ENCODE measurements at places on chromosomes 4 and X.

GRCh38 chr4:174948826-174949225, 30.7 kb downstream of the ADAM29 start:
- no peak for DNase-seq

GRCh38 chrX:18757956-18758932, 50.8 kb downstream of the PPEF1 start:
- no peak for DNase-seq

- no peak for DNase-seq
Measured at GRCh38 chr4:186002853-186003252, 66.1 kb upstream of the TLR3 start.

DNA sequence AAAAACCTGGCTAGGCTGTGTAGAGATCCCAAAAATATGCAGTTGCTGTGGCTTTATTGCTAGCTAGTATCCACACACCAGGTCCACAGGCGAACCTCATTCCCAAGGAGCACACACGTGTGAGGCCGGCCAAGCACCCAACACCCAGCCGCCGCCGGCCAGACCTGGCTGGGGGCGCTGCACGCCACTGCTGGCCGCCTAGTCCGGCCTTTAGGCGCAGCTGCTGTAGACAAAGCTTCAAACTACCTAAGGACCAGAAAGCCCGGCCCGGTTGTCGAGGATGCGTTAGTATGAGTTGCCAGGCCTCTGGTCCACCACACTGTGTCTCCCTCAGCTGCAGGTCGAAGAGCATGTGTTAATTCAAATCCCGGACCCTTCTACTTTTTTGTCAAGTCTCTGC, 3.1 kb downstream of the POU3F4 start:
- DNase-seq = no peak

DNA sequence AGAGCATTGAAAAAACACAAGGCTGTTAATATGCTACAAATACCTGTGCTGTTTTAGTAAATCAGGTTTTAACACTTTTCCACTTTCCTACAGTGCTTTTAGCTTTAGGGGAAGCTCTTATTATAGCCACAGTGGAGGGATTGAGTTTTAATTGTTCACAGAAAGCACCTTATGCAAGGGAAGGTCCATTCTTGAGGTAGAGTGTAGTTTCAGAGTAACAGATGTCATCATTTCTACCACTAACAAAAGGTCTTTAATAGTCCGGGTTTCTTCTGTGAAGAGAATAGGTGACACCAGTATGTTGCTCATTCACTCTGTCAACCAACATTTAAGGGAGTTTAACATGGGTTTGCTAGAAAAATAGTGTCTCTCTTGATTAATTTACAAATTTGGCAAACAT, 104.4 kb downstream of the STIM2 start:
- DNase-seq = no peak

- DNase-seq = peak; percentile 2
Measured at GRCh38 chr4:169612871-169613859, 782 bp upstream of the NEK1 start.

GRCh38 chr4:120736312-120736711, 186.2 kb downstream of the PRDM5 start:
- no peak for DNase-seq

DNA sequence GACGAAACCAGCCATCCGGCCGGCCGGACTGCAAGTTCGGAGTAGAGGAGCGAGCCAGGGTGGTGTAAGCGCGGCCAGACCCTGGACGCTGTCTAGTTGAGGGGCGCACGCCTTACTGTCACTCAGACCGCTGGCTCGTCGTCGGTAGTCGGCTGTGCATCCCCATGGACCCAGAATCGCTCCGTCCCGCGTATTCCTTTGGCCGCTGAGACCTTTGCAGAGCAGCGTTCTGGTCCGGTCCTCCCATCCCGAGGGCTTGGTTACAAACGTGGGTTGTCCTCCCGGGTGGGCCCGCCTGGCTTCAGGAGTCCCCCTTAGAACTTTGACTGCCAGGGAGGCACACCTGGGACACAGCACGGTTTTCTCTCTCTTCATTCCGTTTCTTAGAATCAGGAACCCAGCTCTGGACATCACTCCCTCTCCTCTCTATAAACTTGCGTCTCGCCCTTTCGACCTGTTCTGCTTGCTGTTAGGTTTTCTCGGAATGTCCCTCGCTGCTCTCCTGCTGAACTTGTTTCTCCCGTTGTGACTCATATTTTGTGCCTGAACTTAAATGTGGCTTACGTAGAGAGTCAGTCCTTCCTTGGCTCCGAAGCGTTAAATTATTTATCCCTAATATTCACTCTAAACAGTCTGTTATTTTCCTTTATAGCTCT, 672 bp downstream of the PGM2 start:
- DNase-seq = no peak

DNA sequence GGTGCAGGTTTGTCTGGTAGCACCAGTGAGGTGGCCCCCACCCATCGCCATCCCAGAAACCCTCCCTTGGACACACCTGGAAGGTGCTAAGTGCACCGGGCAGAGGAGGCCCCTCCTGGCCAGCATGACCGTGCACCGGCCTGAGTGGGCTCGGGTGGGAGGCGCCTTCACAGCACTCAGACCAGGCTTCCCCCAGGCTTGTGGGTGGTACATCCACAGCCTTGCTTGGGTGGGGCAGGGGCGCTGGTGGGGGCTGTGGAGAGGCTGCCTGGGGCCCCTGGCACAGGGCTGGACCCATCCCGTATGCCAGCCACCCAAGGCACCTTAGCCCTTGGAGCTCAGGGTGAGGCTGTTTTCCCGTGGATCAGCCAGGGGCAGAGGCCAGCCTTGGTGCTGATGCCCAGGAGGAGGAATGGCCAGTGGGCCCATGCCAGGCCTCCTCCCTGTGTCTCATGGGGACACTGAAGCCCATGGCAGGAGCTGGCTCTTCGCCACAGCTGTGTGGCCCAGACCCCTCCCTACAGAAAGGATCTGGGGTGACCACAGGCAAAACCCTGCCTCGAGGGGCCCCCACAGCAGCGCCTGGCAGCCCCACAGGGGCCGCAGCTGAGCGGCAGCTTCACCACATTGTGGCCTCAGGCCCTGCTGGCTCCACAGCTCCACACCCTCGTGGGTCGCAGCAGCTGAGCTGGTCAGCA, 21.4 kb downstream of the NKX1-1 start:
- no peak for DNase-seq

- DNase-seq = no peak
Measured at GRCh38 chr4:26482508-26483462, 7.5 kb downstream of the CCKAR start.

- no peak for DNase-seq
Measured at GRCh38 chr4:10733481-10734062, 49.0 kb upstream of the CLNK start.

DNA sequence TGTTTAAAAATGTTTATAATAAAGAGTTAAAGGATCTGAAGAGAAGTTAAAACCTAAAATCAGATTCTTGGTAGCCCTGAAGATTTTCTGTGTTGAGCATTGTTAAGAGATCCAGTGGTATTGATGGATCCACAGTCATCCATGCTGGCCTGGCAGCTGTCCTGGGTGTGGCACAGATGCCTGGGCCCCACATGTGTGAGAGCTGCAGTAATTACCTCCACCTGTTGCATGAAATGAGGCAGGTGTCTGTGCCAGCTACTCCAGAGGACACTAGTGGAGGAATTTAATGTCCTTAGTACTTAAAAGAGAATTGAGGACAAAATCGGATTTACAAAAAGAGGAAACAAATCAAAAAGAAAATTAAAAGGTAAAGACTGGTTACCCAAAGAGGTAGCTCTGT, 44.0 kb downstream of the MGST2 start:
- no peak for DNase-seq

GRCh38 chr4:77044461-77045150, 31.2 kb downstream of the CCNI start:
- no peak for DNase-seq

DNA sequence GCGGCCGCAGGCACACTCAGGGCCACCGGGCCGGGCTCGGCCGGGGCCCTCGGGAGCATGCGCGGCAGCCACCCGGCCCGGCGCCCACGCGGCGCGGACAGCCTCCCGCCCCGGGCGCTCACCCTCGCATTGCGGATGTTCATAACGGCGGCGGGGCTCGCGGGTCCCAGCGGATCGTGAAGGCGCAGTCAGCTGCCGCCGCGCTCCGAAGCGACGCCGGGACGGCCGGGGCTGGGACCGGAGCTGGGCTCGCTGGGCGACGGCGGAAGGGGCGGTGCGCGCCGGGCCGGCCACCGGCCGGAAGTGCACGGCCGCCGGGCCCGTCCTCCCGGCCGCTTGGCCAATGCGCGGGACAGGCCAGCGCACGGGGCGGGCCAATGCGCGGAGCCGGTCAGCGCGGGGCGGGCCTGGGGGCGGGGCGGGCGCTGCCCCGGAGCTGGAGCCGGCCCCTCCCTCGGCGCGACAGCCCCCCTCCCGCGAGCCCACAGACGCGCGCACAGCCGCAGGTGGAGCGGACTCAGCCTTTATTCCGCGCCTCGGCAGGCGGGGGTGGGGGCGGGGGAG, at the start of gene NAA10:
Gene NAA10 (minus strand): TSS at position 276 of the 564 bp plus-strand sequence. CDS start 133 bp downstream, at position 143.
- peak; percentile 48 for DNase-seq

DNA sequence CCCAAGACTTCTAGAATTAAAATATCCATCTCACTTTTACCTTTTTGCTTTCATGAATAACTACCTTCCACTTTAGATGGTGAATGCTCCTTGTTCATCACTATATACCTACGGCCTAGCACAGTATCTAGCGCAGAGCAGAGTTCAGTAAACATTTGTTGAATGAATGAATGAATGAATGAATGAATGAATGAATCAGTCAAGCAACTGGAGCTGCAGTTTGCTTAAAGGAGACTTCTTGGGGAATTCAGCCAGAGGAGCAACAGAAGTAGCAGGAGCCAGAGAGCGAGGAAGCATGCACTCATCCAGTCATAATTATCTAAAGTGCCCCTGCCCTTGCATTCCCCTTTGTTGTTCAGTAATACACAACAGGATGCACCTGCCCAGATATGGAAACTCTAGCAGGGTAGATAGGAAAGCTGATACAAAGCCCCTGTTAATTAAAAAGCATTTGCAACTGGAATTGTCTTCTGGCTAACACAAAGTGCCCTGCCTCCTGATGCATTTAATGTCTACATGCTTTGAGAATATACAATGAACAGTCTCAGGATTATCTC, 103.0 kb upstream of the MBNL3 start:
- DNase-seq = no peak

Data from activated naive CD4-positive, alpha-beta T cell (primary cell).